ENCODE measurements at places on chromosomes 11 and 22.

- H3K27ac ChIP-seq, result no peak overlapping the region
- no peak for DNase-seq
- H3K36me3 ChIP-seq, result no peaks in the 10 kb centered on the region
- H3K4me1 ChIP-seq, result no peaks in the 10 kb centered on the region
- H3K4me3 ChIP-seq, result no peak overlapping the region
These were observed 27.5 kb upstream of the CALCB start for GRCh38 chr11:15045891-15046290.

GRCh38 chr11:67390947-67391303, 861 bp upstream of the RAD9A start:
- H3K4me1 ChIP-seq, result no peaks in the 10 kb centered on the region
- peak overlapping the region; percentile 99 for H3K4me3 ChIP-seq
- H3K27ac ChIP-seq, result peak overlapping the region; percentile 90
- H3K27me3 ChIP-seq, result no peaks in the 10 kb centered on the region
- H3K36me3 ChIP-seq, result peaks cover 12% of the 10 kb centered on the region

DNA sequence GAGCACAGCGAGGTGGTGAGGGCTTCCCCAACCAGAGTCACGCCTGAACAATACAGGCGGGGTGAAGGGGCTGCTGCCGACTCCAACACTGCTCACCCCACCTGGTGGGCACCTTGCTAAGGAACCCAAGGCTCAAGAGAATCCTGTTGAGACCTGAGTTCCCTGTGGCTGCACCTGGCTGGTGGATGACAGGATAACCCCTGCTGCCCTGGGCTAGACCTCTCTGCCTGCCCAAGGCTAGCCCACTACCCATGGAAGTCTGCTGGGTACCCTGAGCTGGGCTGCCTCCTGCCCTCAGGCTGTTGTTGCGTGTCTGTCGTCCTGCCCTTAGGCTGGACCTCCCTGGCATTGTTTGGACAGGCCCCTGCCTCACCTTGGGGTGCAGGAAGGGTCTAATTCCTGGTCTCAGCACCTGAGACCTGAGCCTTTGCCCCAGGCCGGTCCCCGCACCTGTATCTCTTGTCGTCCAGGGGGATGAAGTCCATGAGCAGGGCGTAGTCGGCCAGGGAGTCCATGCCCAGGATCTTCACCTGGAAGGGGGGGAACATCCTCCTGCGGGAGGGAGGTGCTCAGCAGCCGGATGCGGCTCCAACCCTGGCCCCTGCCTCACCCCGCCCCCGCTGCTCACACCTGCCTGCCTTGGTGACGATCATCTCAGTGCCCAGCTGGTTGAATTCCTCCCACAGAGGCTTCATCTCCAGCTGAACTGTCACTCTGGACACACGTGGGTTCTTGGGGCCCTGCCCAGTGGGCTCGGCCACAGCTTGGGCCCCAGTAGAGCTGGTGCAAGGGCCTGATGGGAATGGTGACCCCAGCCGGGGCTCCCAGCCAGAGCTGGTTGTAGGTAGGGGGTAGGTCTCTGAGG, 4.9 kb upstream of the NUDT8 start:
- peak; percentile 73 for DNase-seq
- H3K36me3 ChIP-seq, result no peaks in the 10 kb centered on the region
- H3K27me3 ChIP-seq, result no peaks in the 10 kb centered on the region
- H3K4me3 ChIP-seq, result no peak overlapping the region
- H3K27ac ChIP-seq, result no peak overlapping the region

DNA sequence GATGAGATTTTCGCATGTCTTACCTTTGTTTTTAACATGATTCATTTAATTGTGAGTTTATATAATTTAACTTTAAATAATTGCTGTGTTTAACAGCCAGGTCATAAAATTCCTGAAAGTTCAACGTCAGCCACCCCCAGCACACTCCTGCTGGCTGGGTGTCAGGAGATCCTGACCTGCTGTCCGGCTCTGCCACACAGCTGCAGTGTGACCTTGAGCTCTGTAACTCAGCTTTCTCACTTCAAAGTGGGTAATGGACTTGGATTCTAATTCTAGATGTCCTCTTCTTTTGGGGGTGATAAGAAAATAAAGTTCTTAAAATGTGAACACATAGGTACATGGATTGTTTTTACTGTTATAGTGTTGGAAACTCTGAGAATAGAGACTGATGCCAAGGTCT, 10.9 kb downstream of the VPS26B start:
- DNase-seq, result no peak
- peaks cover 19% of the 10 kb centered on the region for H3K36me3 ChIP-seq
- H3K4me1 ChIP-seq, result no peaks in the 10 kb centered on the region
- H3K27me3 ChIP-seq, result no peaks in the 10 kb centered on the region

Measured in endodermal cell (in vitro differentiated cells).